Stimulated activated CD4-positive, alpha-beta T cell treated with anti-CD3 and anti-CD28 coated beads, TNF-alpha, amount 100 ng/mL, for 1 hour (primary cell): ENCODE measurements at places on chromosomes 16 and 17.

GRCh38 chr16:21950782-21951521 lies 2.2 kb upstream of the UQCRC2 start:
- no peak for DNase-seq

- no peak for DNase-seq
Observed at GRCh38 chr16:19872179-19872863, 12.3 kb downstream of the GPRC5B start.

DNA sequence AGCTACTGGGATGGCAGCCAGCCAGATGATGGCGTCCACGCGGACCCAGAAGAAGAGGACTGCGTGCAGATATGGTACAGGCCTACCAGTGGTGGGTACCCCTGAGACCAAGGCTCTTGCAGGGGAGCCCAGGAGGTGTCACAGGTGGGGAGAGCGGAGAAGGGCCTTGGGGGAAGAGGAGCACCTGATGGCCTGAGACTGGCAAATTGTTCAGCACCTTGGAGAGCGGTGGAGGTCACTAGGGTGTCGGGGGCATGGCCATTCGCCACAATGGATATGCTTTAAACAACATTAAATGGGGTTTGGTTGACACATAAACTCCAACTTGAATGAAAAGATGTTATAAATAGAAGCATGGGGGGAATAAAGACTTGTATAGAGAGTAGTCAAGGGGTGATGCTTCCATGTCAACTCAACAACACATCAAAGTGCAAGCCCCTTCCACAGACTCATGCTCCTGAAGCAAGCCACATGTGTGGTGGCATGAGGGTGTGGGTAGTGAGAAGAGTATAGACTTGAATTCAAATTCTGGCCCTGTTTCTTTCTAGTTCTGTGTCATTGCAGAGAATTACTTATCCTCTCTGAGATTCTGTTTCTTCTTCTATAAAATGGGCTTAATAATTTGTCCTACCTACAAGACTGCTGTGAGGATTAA lies 22.2 kb downstream of the CLEC19A start:
- DNase-seq = no peak

DNA sequence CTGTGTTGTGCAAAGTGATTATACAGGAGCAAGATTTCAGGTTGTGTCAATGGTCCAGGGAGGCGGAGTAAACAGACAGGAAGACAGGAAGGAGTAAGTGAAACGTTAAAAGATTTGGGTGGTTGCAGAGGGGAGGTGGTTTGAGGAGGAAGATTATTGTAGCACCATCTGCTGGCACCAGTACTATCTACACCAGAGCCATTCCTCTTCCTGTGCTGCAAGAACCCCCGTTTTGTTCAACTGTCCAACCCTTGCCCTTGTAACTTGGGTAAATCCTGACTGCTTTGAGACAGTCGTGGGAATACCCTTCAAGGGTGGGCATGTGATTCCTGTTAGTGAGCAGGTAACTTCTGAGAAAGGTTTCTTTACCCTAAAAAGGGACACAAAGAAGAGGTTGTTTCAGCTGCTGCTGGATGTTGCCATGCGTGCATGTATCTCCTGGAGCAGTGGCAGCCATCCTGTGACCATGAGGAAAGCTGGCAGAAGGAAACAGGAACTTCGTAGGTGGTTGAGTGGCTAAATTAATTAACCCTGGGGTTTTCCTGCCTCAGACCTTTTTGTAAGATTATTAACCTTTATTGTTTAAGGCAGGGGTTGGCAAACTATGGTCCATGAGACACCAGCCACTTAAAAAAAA lies 124.1 kb downstream of the PRKCA start:
- DNase-seq = no peak

- DNase-seq = no peak
Observed at GRCh38 chr17:50818921-50819657, 16.3 kb upstream of the WFIKKN2 start.

- DNase-seq = no peak
Observed at GRCh38 chr16:17469011-17469740, 1.6 kb downstream of the XYLT1 start.

- peak; percentile 75 for DNase-seq
Observed at GRCh38 chr17:41647940-41648410, 23.6 kb upstream of the KRT17 start.

- no peak for DNase-seq
Observed at GRCh38 chr16:50616883-50617645, 64.0 kb downstream of the SNX20 start.

GRCh38 chr17:15143524-15143923 lies 121.6 kb downstream of the PMP22 start:
- DNase-seq = no peak

- DNase-seq = no peak
Observed at GRCh38 chr17:17788967-17789366, 47.8 kb downstream of the SREBF1 start.

DNA sequence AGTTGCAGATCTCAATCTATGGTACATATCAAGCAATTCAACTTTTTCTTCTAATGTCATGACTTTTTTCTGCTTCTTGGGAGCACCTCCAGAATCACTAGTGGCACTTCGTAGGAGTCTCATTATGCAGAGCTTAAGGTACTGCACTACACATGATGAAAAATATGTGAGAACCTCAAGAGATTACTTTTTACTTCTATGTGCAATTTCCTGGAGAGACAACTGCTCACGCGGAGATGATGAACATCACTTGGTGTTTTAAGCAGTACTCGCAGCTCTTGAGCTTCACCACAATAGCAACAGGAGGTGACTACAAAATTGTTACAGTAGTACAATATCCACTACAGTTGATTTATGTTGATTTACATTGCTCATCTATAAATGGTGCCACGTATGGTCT lies 79.7 kb downstream of the MRTFB start:
- DNase-seq = no peak

DNA sequence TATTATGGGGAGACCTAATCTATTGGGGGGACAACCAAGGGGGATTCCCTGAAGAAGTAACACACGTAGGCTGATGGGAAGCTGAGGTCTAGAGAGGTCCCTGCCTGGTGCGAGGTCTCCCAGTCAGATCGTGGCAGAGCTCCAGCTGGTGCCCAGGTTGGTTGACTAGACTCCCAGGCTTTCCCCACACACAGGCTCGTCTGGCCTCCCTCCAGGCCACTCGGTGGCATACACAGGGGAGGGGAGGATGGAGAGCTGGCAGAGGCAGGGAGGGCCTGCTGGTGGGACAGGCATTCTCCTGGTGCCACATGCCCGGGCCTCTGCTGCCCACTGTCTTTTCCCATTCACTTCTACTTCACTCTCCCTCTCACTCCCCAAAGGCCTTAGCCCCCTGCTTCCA lies 8.5 kb upstream of the SOCS3 start:
- DNase-seq = no peak

DNA sequence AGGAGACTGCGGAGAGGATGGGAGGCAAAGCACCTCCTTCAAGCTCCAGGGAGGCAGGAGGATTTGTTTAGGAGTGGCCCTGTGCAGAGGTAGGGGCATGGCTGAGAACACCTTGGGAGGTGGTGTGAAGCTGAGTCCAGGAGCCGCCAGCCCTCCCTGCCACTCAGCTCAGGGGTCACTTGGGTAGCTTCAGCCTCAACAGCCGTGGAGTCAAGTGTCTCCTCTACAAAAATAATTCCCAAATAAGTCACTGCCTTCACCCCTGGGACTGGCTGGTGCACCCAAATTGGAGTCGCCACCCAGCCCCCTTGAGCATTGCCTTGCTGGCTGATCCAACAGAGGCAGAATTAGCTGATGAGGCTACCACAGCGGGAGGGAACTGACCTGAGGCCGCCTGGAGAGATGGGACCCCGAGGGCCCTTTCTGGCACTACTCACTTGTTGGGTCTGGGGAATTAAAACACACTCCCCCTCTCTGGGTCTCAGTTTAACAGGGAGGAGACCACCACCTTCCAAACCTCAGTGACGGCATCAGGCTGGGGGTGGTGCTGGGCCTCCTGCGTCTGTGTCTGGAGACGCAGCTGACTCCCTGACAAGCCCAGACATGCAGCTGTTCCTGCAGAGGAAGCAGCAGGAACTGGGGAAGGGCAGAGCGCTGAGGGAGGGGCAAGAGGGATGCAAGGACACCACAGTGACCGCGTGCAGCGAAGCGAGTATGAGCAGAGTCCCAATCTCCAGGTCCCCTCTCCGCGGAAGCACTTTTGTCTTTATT lies 87.9 kb upstream of the TOB1 start:
- DNase-seq = no peak

DNA sequence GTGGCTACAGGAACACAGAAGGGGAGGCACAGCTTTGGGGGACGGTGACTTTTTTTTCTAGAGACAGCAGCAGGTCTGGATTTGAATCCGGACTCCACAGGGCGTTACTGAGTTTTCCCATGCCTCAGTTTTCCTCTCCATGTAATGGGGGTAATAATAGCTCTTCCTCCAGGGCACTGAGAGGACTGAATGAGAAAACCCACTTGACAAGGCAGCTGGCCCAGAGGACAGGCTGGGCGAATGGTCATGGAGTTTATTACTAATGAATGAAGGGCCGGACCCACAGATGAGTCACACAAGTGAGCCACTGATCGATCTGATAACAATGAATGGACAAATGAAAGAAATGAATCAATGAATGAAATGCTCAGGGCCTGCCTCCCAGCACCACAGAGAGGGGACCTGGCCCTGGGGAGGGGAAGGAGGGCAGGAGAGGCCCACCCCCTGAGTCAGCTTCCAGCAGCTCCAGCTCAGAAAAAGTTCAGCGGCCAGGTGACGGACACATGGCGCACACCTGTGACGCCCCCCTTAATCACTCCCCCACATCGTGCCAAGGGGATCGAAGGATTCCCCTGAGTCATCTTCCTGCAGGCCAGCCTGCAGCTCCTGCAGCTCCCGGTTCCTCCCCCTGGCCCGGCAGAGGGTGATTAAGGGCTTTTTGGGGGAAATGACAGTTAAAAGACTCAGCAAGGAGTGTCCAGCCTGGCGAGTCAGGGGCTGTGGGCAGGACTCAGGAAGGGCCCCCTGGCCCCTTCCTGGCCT lies 54.3 kb downstream of the SOCS1 start:
- DNase-seq = no peak

DNA sequence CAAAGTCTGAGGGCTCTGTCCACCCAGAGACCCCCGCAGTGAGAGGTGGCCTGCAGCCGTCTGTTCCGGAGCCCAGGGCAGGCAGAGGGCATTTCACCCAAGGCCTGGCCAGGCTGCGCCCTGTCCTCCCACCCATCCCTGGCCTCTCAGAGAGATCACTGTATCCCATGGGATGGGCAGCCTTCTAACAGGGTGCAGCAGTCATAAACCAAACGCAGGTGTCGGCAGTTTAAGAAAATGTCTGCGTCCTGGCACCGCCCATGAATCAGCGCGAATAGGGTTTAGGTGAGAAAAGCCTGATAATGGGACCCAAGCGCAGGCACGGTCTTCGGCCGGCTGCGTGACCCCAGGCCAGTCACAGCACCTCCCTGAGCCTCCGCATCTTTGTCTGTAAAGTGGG lies 5.4 kb downstream of the CYBA start:
- DNase-seq = no peak

- no peak for DNase-seq
Observed at GRCh38 chr17:27265333-27265732, 28.6 kb upstream of the WSB1 start.

GRCh38 chr17:41190328-41190727 lies 641 bp downstream of the KRTAP9-1 start:
- DNase-seq = no peak

- no peak for DNase-seq
Observed at GRCh38 chr16:9042964-9043680, 48.3 kb upstream of the HAPSTR1 start.

GRCh38 chr17:72838581-72838980 lies 253.9 kb downstream of the SLC39A11 start:
- no peak for DNase-seq

DNA sequence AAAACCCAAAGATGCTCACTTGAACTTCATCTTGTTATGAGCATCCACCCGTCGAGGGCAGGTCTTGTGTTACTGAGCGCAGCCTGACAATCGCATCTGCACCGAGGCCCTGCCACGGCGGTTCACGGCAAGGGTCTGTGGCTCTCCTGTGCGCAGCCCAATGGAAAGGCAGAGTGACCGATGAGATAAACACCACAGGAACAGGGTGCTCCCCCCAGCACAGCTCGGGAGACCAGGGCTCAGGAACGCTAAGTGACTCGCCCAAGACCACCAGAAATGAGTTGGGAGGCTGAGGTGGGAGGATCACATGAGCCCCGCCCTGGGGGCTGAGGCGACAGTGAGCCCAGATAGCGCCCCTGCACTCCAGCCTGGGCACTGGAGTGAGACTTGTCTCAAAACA lies 134.7 kb downstream of the ANKRD11 start:
- no peak for DNase-seq

- DNase-seq = no peak
Observed at GRCh38 chr17:72677714-72678390, 414.6 kb downstream of the SLC39A11 start.

GRCh38 chr17:30443721-30444120 lies 33.5 kb upstream of the GOSR1 start:
- no peak for DNase-seq

GRCh38 chr17:74260525-74260850 lies 13.5 kb upstream of the DNAI2 start:
- no peak for DNase-seq

GRCh38 chr16:2591476-2592240 lies 53.8 kb downstream of the PDPK1 start:
- DNase-seq = no peak

- DNase-seq = no peak
Observed at GRCh38 chr16:51337662-51338061, 186.6 kb upstream of the SALL1 start.
